ENCODE measurements at places on chromosomes 4 and X. TPM values are rescaled to one million over a fixed set of nuclear protein-coding genes. Genes with fewer than 3 reads are reported as not detected.

Gene MTCP1
- 22.9 TPM for total RNA-seq

Gene ZAR1
- not detected for total RNA-seq

Gene P2RY10
- total RNA-seq = not detected

Gene PFKFB1
- 21.6 TPM for total RNA-seq

GRCh38 chrX:35617836-35618235 is 180.3 kb upstream of the MAGEB16 start:
- DNase-seq = no peak

Gene SPANXA1
- total RNA-seq = not detected

Gene ZCCHC12
- not detected for total RNA-seq

DNA sequence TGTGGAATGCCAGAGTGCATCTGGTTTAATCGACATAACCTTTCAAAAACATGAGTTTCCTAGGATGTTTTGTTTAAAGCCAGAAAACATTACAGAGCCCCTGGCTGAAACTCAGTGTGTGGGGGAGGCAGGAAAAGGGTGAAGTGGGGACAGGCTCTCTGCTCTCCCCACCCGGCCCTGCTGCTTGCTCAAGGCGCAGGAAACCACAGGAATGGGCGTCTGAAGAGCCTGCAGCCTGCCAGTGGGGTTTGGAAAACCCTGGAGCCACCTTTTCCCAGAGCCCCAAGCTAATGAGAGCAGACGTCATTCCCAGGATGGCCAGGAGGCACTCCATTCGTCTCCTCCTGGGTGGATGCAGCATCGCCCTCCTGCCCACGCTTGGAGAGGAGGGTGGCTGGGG is 240.6 kb downstream of the AFAP1 start:
- DNase-seq = peak; percentile 69

DNA sequence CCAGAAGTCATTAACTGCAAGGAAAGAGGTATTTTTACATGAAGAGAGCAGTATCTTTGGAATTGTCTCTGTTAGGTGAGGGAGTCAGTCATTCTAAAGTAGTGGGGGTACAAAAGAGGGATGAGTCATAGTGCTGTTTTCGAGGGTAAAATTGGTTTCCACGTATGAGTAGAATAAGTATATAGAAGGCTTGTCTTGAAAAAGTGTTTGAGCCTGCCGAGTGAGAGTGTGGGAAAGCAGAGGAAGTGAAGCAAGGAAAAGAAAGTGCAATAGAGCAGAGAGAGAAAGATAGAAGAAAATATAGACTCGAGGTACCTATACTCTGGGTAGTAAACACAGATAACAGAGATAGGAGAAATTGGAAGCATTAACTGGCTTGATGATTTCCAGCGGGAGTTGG is 696.4 kb downstream of the DMD start:
- no peak for DNase-seq

Gene TBC1D8B
- total RNA-seq = 0.99 TPM

GRCh38 chr4:166315721-166316467 is 442.9 kb downstream of the TLL1 start:
- no peak for DNase-seq

GRCh38 chrX:40784516-40785151 is 49.3 kb upstream of the MED14 start:
- no peak for DNase-seq

GRCh38 chr4:5751666-5752375 is 40.8 kb downstream of the EVC start:
- no peak for DNase-seq

Gene NPY5R
- not detected for total RNA-seq

DNA sequence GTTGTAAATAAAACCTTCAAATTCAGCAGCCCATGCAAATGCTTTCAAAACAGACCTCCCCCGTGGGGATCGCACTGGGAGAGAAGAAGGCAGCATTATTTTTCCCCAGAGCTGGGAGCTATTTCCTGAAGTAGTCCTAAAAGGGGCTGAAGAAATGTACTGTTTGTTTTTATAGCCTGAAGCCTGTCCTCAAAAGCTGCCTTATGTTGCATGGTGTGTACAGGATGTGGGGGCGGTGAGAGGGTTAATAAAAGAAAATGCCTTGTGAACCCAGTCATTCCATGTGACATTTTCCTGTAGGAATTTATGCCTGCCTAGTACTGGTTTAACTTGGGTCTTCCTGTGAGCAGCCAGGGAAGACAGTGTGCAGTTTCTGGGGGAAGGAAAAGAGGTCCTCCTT is 144.1 kb downstream of the SOWAHB start:
- DNase-seq = no peak

DNA sequence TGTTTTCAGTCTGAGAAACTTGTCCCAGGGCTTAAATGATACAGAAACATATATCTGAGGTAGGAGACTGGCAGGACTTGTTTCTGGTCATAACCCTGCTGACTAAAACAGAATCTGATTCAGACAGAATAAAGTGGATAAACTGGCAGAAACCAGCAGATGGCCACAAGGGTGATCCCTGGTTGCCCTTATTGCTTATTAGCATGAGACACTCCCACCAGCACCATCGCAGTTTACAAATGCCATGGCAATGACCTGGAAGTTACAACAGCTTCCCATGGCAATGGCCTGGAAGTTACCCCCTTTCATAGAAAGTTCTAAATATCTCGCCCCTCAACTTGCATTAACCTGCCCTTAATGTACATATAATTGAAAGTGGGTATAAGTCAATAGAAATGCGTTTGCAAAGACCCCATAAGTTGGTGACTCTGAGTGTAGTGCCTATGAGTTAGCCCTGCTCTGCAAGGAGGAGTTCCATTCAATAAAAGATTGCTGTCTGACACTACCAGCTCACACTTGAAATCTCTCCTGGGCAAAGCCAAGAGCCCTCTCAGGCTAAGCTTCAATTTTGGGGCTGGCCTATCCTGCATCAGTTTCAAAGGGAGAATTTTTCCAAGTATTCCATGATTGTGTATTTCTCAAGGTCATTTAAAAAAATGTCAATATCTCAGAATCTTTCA is 52.9 kb upstream of the PAGE5 start:
- no peak for DNase-seq

Gene USP51
- total RNA-seq = 1.2 TPM

GRCh38 chr4:68490826-68491457 is 43.7 kb downstream of the TMPRSS11E start:
- no peak for DNase-seq

GRCh38 chr4:150515135-150515534 is 66.8 kb upstream of the MAB21L2 start:
- DNase-seq = no peak

DNA sequence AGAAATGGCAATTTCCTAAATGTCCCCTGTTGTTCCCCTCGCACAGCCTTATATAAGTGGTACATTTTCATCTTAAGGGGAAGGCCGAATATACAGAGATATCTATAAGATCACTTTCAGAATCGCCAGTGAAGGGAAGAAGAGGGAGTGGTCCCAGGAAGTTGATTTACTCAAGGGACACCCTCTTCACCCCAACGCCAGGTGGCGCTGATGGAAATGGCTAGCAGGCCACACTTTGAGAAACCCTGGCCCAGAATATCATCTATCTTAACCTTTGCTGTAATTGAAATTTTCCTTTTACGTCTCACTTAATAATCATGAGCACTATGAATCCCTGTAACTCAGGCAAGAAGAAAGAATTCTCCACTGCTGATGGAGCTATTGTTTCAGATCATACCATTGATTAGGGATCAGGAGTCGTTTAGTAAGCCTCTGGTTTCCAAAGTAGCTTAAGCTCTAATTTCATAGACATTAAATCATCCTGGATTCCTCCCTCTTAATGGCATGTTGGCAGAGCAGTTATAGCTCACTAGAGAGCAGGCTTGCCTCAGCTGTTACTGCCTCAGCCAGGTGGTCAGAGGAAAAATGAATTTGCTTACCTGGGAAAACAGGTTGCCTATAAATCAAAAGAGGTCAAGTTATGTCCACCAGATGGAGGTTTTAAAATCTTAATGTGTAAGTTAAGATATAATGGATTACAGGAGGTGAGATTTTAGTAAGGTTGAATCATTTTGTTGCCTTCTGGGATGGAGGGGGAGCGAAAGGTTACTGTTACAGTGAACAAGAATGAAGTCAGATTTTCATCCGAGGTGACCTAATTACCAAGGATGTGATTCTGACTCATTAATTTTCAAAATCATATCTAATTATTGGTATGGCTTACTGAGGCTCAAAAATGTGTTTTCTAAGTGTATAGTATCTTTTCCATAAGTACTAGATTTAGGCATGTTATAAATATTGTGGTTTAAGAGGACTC is 941.2 kb upstream of the TENM3 start:
- DNase-seq = peak; percentile 59
